ENCODE measurements at places on chromosomes 7 and 10.

DNA sequence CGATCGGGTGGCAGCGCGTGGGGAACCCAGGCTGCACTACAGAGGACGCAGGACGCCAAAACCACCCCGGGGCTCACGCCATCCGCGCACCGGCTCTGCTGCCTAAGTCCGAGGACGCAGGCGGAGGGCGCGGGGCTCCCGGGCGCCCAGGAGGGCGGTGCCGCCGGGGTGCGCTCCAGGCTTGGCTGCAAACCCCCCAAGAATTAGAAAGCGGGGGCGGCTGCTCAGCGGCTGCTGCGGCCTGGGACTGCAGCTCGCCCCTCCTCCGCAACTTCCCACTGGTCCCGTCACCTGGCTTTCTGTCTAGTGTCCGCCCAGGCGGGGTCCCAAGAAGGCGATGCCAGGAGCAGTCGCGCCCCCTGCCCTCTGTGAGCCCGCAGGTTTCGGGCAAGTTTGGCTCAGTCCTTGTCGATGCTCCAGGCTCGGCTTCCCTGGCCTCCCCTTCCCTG lies 1.7 kb upstream of the POU6F2 start:
- DNase-seq: peak; percentile 17

DNA sequence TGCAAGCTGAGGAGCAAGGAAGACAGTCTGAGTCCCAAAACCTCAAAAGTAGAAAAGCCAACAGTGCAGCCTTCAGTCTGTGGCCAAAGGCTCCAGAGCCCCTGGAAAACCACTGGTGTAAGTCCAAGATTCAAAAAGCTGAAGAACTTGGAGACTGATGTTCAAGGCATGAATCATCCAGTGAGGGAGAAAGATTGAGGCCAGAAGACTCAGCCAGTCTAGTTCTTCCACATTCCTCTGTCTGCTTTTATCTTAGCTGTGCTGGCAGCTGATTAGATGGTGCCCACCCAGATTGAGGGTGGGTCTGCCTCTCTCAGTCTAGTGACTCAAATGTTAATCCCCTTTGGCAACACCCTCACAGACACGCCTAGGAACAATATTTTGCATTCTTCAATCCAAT lies 20.1 kb upstream of the MDFIC start:
- DNase-seq: no peak

DNA sequence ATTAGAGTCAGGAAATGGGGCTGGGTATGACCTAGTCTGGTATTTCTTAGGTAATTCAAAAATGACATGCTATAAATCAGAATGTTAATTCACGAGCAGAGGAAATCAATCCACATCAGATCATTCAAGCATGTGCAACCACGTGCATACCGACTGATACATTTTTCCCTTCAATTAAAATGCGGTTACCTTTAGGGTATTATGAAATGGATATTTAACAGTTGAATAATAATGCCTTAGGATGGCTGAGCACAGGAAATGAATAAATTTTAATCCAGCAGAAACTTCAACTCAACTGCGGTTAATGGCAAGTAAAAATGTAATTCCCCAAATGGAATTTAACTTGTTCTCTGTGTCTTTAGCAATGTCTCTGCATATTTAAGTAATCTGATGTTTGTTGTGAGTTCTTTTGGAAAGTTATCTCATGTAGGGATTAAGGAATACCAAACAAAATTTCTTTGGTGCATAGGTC lies 9.2 kb downstream of the CPA2 start:
- no peak for DNase-seq

GRCh38 chr10:79020015-79020491 lies 48.7 kb upstream of the ZMIZ1 start:
- DNase-seq: no peak

GRCh38 chr10:2839081-2839725 lies 228.1 kb upstream of the PFKP start:
- DNase-seq: peak; percentile 64

- DNase-seq: no peak
These were observed 347.5 kb downstream of the DNAJB6 start for GRCh38 chr7:157684157-157684908.

GRCh38 chr7:1934017-1934416 lies 263.9 kb downstream of the ELFN1 start:
- DNase-seq: no peak

DNA sequence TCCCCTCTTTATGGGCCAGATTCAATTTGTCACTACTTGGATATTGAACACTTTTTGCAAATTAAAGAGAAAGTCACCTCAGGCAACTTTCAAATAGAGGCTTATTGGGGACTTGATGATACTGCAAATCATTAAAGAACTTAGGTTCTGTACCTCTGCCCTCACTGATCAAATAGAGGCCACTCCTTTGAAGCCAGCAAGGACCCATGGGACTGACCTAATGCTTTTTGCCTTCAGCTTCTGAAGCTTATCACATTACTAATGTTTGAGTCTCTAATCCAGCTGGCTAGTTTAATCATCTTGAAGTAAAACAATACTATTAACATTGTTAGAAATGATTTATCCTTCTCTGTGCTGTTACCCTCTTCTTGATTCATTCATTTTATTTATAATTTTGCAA lies 93.0 kb upstream of the ZNF800 start:
- DNase-seq: no peak

DNA sequence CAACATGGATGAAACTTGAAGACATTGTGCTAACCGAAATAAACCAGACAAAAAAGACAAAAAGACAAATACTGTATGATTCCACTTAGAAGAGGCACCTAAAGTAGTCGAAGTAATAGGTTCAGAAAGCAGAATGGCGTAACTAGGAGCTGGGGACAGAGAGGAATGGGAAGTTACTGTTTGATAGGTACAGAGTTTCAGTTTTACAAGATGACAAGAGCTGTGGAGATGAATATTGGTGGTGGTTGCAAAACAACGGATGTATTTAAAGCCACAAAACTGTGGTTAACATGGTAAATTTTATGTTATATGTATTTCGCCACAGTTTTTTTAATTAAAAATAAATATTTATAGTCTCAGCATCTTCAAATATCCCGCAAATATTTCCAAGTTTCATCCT lies 64.1 kb upstream of the DIP2C start:
- DNase-seq: no peak

- no peak for DNase-seq
These were observed 9.1 kb upstream of the ASIC3 start for GRCh38 chr7:151038951-151039849.

- no peak for DNase-seq
These were observed 26.8 kb upstream of the FOXK1 start for GRCh38 chr7:4655311-4655710.

DNA sequence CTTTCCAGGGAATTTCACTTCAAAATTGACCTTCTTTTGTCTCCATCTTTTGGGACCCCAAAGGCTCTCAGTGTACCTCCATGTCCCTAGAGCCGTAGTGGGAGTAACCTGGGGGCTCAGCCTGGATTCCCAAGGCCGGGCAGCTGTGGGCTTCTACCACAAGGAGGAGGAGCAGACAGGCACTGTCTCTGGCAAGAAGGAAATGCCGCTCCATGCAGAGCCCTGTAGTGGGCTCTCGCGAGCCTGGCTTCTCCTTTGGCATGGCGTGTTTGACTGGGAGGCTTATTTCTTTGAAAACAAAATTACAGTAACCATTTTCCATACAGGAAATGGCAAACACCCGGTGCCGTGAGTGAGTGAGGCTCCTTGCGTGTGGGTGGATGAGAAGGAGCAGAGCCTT lies 76.8 kb upstream of the FAM180A start:
- DNase-seq: no peak

DNA sequence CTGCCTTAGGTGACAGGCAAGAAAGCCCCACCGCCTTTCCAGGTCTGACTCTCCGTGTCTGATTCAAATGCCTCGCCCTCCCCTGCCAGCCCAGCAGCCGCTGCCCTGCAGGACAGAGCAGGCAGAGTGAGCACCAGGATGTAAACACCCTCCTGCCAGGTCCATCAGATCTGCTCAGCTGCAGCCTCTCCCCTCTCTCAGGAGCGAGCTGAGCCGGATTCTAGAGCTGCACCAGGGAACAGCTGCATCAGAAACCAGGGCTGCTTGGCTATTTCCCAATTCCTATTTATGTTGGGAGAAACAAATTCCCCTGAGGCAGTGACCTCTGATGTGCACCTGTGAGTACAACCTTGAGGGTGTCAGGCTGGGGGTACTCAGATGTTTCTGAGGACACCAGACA lies 121.5 kb upstream of the ZMIZ1 start:
- no peak for DNase-seq

DNA sequence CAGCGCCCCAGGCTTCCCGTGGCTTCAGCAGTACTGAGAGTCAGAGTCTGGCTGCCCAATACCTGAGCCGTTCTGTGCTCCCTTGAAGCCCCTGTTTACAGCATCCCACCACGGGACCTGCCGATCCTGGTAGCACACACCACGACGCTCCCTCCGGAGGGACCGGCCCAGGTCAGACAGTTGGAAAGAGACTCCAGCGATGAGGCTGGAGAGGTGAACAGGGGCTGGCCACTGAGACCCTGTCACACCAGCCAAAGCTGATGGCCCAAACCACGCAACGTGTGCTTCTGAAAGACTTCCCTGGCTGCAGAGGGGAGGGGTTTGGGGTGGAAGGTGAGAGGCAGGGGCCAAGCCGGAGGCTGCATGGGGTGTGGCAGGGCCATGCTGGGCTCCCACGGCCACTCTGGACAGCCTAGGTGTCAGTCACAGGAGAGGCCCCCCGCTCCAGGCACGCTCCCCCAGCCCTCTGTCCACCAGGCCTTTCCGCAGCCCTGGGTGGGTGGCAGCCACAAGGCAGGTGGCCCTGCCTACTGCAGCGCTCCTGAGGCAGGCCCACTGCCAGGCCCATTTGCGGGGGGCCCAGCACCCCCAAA lies 140.2 kb upstream of the CHST15 start:
- DNase-seq: no peak

DNA sequence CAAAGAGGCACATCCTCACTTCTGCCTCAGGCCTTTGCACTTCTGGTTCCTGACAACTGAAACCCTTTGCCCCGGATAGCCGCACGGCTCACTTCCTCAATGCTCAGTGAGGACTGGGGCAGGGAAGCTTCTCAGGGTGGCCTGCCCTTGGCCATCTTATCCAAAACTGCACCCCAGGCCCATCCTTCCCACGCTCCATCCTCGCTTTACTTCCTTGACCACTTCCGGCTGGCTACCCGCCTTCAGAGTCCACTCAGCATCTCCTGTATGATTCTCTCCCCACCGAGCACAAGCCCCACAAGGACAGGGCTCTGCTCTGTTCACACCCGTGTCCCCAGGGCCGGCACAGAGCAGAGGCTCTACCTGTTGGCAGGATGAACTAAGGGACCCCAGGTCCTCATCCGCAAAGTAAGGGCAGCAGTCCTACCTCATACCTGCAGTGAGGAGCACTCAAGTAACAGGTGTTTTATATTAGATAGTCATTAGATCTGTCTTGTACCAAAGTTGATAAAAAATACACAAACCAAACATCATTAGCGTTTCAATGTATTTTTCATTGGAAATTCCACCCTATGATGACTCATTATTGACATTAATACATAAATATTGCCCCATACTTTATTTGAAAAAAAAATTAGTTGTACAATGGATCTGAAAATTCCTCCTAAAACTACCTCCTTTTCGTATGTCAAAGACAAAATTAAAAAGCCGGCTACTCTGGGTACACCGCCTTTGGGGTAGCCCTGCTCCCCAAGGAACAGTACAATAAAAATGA lies 35.0 kb downstream of the GNA12 start:
- no peak for DNase-seq

- peak; percentile 22 for DNase-seq
These were observed 98.9 kb downstream of the KMT2C start for GRCh38 chr7:152336754-152337368.

DNA sequence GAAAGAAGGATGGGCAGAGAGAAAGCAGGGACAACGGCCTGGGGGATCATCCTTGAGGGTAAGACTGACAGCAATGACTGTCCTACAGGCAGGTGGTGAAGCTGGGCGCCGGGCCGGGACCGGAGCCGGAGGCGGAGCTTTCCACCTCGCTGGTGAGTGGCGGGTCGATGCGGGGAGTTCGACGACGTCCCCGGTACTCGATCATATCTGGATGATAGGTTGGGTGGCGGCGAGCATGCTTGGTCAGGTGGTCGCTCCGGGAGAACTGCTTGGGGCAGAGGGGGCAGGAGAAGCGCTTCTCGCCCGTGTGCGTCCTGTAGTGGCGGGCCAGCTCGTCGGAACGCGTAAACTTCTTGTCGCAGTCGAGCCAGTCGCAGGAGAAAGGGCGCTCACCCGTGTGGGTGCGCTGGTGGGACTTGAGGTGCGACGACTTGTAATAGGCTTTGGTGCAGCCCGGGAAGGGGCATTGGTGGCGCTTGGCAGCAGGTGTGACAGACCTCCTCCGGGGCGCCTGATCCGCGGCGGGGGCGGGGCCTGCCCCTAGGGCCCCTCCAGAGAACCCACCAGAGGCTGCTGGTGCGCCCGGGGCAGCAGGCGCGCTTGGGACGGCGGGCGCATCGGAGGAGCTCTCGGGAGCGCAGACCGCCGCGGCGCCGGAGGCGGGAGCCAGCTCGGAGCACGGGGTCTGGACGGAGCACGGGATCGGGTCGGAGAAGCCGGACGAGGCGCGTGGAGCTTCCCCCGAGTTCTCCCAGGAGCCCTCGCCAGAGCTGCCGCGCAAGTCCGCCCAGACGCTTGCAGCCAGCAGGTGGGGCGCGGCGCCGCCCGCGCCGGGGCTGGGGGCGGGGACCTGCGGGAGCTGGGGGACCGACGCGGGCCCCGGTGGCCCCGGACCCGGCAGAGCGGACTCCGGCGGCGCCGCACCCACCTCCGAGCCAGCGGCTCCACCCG lies 752 bp downstream of the KLF14 start:
- no peak for DNase-seq

- DNase-seq: no peak
These were observed 254.6 kb downstream of the PTEN start for GRCh38 chr10:88117869-88118632.

DNA sequence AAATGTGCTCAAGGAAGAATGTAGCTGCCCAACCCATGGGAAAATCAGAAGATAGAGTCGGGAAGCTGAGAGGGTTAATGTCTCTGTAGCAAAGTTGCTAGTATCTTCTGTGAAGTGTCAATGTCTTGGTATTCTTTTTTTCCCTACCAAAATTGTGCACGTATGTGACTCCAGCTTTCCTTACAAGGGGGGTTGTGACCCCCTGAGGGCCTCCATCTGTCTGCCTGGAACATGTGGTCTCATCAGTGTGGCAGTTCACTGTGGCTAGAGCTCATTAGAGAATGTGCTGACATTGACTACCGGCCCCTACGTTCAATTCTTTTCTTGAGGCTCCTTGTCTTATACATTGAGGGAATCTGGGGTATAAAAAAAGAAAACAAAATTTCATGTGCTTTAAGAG lies 725.2 kb upstream of the CELF2 start:
- DNase-seq: no peak

DNA sequence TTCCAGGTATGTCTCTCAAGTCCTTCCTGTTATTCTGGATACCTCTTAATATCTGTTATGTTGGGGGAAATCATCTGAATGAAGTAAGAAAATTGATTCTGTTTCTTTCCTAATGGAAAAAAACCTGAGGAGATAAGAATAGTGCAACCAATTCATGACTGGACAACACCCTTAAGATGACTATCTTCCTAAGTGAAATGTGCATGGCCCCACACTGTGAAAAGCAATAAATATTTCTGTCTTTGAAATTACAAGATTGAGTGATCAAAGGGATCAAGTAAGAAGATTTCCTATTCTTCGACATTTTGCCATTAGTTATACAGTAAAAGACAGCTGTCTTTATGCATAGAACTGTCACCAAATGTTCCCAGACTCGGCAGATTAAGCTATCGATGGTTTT lies 73.9 kb downstream of the CHCHD3 start:
- DNase-seq: no peak
